A549 treated with dexamethasone at 1 μM for 4 hours (cell line): ENCODE measurements at places on chromosomes 2 and 18. TPM values are rescaled to one million over a fixed set of nuclear protein-coding genes. Genes with fewer than 3 reads are reported as not detected.

ACADL gene
- 0.06 to 0.14 TPM (median 0.07 TPM) in 3 of 5 replicates, not detected in the others for total RNA-seq

VWC2L gene
- total RNA-seq, result not detected in 5 replicates

CPS1 gene
- 12.6 to 20.9 TPM (median 17.3 TPM) in 5 replicates for total RNA-seq

LHCGR gene
- total RNA-seq, result not detected in 5 replicates

PPP1R1C gene
- 1.1 to 2.3 TPM (median 1.5 TPM) in 5 replicates for total RNA-seq

TUBA4B gene
- total RNA-seq, result 0.12 to 0.20 TPM (median 0.16 TPM) in 3 of 5 replicates, not detected in the others

DGUOK gene
- 153 to 175 TPM (median 158 TPM) in 5 replicates for total RNA-seq

TMEM247 gene
- not detected in 5 replicates for total RNA-seq

MLPH gene
- 225 to 326 TPM (median 300 TPM) in 5 replicates for total RNA-seq

SMYD1 gene
- not detected in 5 replicates for total RNA-seq

MAPK4 gene
- total RNA-seq, result 0.15 to 0.31 TPM (median 0.21 TPM) in 5 replicates

DRC1 gene
- total RNA-seq, result 0.07 to 0.36 TPM (median 0.15 TPM) in 5 replicates

POTEJ gene
- not detected in 5 replicates for total RNA-seq

XRCC5 gene
- total RNA-seq, result 182 to 208 TPM (median 194 TPM) in 5 replicates
